ENCODE measurements at places on chromosomes 7 and 10.

DNA sequence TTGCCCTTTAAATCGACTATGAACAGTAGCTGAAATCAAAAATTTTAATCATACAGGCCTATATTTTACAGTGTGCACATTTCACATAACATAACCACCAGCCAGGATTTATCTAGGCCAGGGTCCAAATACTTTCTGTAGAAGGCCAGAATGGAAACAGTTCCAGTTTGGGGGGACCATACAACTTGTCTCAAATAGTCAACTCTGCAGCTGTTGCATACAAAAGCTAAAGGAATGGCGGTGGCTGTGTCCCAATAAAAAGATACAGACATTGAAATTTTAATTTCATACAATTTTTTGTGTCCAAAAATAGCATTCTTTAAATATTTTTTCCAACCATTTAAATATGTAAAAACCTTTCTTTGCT is 742 bp upstream of the TYSND1 start:
- DNase-seq = no peak

DNA sequence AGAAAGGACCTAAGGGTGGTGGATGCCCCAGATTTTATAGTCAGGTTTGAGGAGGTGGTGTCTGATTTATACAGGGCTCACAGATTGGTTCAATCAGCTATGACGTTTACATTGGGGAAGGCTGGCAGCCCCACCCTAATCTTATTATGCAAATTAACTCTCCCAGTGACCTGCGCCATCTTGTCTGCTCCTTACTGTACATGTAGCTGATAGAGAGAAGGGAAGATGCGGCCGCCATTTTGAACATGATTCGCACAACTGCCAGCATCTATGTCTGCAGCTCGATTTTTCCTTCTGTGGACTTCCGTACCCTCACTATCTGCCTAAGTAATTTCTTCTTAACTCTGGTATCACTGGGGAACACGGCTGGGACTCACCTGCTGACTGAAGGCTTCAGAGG is 619.0 kb upstream of the DPP6 start:
- DNase-seq = no peak

DNA sequence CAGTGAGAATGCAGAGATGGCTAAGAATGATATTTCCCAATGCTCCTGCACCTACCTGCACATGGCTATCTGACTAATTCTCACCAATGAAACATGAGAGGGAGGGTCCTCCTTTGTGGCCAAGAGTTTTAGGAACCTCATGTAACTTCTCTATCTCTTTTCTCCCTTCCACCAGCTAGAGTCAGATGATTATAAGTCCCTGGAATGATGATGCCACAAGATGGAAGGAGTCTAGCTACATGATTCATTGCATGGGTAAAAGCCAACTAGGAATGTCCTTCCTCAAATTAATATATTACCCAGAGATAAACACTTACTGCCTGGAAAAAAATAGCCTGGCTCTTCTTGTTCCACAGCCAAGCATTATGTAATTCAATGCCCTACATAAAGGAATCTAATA is 55.1 kb upstream of the AASS start:
- peak; percentile 17 for DNase-seq

- DNase-seq = peak; percentile 22
Measured at GRCh38 chr7:155917836-155918430, 105.7 kb upstream of the SHH start.

- DNase-seq = peak; percentile 69
Measured at GRCh38 chr7:143900230-143900766, 1.7 kb downstream of the TCAF1 start.

GRCh38 chr7:29113384-29114102 is 32.8 kb downstream of the CPVL start:
- peak; percentile 19 for DNase-seq

DNA sequence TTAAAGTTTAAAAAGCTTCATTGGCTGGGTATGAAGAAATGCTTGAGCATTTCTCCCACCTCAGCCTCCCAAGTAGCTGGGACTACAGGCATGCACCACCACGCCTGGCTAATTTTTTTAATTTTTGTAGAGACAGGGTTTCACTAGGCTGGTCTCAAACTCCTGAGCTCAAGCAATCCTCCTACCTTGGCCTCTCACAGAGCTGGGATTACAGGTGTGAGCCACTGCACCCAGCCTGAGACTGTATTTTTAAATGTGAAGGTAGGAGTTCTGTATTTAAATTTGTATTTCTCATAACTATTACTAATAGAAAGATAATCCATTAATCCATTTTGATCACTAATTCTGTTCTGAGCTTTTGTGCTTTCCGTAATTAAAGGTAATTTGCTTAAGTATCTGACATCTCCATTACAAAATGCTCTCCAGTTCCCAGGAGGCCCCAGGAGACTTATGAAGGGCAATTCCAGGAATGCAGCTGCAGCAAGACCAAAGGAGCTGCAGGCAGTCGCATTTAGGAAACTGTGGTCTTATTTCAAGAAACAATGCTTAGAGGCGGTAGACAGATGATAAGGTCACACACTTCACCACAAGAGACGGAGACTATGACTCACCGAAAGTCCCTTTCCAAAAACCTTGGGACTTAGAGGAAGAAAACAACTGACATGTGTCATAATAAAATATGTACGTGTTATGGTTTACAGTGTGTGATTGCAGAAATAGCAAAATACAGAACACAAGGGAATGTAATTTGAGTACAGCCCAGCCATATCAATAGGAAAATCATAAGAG is 23.3 kb downstream of the YAE1 start:
- peak; percentile 84 for DNase-seq

- DNase-seq = no peak
Measured at GRCh38 chr7:6648066-6648814, 11.1 kb downstream of the ZNF316 start.

DNA sequence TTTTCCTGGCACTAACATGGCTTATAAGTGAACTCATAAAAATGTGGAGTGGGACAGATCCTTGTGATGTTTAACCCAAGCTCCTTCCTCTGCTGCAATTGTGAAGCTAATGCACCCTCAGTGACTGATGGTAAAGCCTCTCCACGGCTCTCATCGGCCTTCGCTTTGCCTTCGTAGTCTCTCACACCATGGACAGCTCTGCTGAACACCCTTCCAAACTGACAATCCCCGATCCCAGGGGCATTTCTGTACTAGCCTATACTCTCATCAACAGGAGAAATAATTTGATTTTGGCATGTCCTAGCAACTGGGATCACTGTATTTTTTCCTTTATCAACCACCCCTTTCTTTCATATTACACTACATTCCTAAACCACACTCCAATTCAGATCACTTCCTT is 6.1 kb downstream of the ZNF777 start:
- DNase-seq = no peak

GRCh38 chr7:114630201-114630990 is 215.8 kb downstream of the FOXP2 start:
- DNase-seq = no peak

DNA sequence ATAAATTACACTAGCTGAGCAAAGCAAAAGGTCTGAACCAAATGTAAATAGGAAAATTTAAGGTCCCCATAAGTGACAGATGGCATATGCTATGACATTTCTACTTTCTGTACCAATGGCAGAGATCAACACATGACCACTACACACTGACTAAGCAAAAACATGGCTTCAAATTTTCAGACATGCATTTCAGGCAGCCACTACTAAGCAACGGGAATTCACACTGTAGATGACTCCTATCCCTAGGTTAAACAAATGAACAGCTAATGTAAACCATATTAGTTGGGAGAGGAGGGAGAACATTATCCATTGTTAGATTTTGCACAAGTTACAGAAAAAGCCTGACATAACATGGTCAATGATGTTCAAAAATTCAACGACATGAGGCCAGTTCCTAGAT is 11.4 kb upstream of the KIF20B start:
- no peak for DNase-seq

DNA sequence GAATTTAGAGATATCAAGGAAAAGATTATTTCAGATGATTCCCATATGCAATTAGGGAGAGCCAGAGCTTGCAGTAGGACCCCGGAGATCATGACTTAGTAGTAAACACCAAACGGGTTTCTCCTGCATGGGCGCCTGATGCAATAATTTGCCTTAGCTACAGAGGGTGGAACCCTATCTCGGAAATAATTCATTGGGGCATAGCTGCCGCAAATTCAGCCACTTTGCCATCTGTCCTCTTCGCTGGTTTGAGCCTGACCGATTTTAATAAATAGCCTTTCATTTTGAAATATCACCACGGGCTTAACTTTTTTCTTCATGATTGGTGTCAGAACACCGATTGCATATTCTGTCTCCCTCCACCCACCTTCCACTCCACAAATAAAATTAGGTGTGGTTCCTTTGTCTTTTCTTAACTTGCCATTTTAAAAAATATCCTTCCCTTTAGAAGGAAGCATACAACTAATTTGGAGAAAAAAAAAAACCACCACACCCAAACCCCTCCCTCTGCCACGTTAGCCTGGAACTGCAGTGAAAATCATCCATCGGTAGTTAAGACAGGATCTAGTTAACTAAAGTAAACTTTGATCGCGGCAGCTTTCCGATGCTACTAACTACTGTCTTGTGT is 1.4 kb downstream of the GARS1 start:
- peak; percentile 56 for DNase-seq

DNA sequence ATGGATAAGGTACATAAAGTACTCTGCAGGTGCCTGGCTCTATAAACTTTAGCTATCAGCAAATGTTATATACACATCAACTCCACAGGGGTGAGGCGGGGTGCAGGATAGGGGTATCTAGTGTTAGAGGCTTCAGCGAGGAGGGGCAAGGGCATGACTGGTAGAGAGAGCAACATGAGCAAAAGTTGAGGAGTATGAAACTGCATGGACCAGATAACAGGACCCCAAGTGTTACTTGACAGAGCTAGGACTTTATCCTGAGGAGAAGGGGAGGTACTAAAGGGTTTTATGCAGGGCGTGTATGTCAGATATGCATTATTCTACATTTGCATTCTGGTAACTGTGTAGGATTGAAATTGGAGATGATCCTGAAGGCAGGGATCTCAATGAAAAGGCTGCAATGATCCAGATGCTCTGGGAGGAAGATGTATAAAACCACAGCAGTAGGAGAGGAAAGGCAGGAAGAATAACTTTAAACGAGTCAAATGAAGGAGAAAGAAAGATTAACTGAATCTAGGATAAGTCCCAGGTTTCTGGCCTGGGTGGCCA is 109.8 kb upstream of the FAM133B start:
- DNase-seq = no peak

DNA sequence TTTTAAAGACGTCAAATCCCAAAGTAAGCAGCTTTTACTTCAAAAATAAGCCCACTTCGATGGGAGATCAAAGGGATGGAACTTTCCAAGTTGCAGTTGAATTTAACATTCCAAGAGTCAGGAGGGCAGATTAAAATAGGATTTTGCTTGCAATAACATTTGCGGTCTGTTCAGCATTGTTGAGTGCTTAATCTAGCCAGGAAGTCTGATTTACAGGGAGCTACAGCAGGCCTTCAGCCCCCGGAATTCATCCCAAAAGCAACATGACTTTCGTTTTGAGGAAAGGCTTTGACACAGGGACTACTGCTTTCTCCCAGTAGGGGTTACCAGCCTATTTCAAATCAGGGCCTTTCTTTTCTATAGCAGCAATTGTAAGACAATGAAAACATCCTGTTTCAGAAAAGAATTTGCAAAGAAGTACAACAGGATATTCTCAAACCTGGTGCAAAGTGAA is 279.6 kb upstream of the PITRM1 start:
- DNase-seq = peak; percentile 97

DNA sequence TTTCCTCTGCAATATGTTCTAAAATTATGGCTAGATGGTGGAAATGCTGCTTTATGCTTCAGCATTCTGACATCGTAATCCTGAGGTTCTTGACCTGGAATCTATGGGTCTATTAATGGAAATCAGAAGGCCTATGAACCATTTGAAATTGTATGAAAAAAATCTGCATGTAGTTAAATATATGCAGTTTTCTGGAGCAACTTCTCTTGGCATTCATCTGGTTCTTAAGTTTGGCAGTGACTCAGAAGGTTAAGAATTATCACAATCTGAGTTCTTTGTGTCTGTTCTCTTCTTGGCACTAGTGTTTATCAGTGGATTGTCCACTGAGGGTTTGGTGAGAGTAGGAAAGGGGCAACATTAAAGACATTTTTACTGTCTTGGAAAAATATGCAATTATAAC is 71.1 kb upstream of the FZD1 start:
- DNase-seq = peak; percentile 62

DNA sequence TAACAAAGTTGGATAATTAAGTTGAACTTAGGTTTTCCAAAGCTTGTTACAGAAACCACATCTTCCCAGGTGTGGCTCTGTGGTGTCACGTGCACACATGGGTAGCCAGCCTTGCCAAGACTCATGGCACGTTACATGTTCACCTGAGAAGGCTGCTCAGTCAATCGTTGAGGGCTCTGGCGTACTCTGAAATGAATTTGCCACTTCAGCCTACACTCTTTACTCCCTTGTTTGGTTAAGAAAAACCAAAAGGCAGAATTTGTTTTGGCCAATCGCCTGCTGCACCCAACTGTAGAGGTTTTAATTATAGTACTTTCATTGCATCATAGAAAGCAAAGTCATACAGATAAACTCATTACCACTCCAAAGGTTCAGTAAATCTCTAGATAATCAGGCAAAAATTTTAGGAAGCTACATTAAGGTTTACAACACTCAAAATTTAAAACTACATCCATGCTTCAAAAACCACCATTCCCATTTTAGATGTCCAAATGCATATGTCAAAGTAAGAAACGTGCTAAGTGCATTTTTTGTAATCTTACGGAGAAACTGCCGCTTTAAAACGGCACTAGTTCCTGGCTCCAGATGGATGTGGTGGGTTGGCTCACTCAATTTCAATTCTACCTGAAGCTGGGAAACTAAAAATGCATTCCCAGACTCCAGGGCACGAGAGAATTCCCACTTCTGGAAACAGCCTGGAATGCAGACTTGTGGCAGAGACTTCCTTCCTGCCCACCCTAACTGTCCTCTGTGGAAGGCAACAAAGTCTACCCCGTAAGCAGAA is 88.4 kb downstream of the DIP2C start:
- peak; percentile 38 for DNase-seq

- no peak for DNase-seq
Measured at GRCh38 chr10:12389154-12389734, 39.9 kb downstream of the CAMK1D start.

- DNase-seq = no peak
Measured at GRCh38 chr7:15418264-15418663, 143.6 kb downstream of the AGMO start.

- DNase-seq = peak; percentile 6
Measured at GRCh38 chr7:12066521-12066920, 144.6 kb upstream of the TMEM106B start.

- peak; percentile 19 for DNase-seq
Measured at GRCh38 chr7:83947260-83947659, 247.3 kb downstream of the SEMA3A start.

GRCh38 chr10:131744346-131744745 is 156.5 kb upstream of the PPP2R2D start:
- no peak for DNase-seq

- no peak for DNase-seq
Measured at GRCh38 chr7:33837356-33837851, 67.9 kb upstream of the BMPER start.

- DNase-seq = peak; percentile 52
Measured at GRCh38 chr10:20971901-20972300, 74.8 kb upstream of the NEBL start.
